ENCODE measurements at places on chromosomes 11 and 22.

- DNase-seq = no peak
Measured at GRCh38 chr11:110000031-110000502, 93.1 kb upstream of the ZC3H12C start.

DNA sequence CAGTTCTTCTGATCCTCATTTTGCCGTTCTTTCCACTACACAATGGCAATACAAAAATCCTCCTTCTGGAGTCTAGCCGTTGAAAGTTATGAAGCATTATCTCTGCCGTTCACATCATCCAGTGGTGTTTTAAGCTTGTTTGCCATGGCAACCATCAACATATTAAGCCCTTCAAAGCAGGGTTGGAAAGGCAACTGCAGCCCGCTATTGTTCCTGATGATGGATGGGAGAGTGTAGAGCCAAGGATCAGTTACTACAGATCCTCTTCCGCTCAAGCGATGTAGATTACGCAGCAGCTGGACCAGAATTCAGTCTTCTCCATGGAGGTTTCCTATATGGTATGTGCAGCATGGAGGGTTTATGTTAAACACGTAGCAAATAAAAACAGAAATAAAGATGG lies 352.7 kb downstream of the NTM start:
- no peak for DNase-seq

GRCh38 chr11:45885921-45886721 lies 670 bp downstream of the MAPK8IP1 start:
- DNase-seq = no peak

GRCh38 chr22:35148866-35149548 lies 83.0 kb downstream of the ISX start:
- no peak for DNase-seq

DNA sequence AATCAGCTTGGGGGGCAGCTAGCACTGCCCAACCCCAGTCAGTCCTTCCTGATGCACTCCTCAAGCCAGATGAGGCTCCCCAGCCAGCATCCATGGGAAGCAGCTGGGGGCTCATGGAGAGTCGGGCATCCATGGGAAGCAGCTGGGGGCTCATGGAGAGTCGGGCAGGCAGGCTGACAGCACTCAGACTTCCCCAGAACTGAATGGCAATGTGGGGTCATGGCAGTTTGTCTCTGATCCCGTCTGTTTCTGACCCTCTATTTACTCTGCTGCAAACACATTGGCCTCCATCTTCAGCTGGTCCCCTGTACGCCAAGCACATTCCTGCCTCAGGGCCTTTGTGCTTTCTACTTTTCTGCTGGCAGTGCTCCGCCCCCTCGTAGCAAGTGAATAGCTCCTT lies 314.8 kb downstream of the NTM start:
- no peak for DNase-seq

DNA sequence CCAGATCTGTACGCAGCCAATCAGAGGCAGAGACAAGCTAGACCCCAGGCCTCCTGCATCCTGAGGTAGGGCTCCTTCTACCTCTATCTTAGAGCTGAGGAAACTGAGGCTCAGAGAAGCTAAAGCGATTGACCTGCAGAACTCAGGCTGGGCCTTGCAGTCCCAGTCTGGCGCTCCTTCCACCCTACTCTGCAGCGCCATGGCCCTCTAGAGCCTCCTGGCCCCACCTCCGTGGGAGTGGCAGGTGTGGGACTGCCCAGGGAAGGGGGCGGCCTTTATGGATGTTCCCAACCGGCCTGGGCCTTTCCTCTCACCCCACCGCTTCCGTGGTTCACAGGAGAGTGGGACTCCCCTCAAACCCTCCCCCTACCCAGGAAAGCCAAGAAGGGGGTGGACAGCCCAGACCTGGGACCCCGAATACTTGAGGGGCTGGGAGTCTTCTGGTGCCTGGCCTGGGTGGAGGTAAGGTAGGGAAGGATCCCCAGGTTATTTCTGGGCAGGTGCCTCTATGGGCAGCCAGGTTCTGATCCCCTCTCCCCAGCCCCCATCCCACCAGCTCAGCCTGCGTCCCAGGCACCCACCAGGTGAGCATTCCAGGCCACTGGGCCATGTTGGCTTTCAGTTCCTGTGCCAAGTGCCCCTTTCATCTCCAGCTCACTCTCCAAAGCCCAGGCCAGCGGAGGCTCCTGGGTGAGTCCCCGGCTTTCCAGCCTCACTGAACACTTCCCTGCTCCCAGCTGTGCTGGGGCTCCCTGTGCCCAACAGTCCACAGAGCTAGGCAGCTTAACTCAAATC lies 3.0 kb downstream of the WNT11 start:
- no peak for DNase-seq

DNA sequence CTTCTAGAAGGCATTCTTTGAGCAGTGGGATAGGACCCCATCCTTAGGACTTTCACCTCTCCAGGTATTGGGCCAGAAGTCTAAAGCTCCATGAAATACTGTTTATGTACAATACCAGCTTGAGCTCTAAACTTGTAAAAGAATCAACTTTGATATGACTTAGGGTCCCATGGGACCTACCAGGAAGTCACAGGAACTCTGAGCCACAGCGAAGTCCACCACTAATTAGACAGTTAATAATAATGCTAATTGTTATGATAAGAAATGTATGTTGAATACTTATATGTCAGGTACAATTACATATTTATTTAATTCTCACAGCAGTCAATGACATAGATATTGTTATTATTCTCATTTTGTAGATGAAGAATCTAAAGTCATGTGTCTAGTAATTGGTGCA lies 35.3 kb downstream of the STIM1 start:
- no peak for DNase-seq

- no peak for DNase-seq
Measured at GRCh38 chr11:113531575-113532451, 56.6 kb upstream of the DRD2 start.

DNA sequence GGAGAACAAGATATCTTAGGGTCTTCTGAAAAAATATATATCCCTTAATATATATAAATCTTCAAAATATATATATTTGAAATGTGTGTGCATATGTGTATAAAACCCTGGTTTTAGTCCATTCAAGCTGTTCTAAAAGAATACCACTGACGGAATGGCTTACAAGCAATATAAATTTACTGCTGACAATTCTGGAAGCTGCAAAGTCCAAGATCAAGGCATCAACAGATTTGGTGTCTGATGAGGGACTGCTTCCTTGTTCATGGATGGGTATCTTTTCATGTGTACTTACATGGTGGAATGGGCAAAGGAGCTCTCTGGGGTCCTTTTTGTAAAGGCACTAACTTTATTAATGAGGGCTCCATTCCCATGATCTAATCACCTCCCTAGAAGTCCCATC lies 6.8 kb downstream of the NXPE2 start:
- DNase-seq = no peak

- no peak for DNase-seq
Measured at GRCh38 chr22:18022876-18023275, 1.5 kb downstream of the MICAL3 start.

GRCh38 chr11:5738431-5738830 lies 2.2 kb downstream of the OR56B1 start:
- DNase-seq = no peak

DNA sequence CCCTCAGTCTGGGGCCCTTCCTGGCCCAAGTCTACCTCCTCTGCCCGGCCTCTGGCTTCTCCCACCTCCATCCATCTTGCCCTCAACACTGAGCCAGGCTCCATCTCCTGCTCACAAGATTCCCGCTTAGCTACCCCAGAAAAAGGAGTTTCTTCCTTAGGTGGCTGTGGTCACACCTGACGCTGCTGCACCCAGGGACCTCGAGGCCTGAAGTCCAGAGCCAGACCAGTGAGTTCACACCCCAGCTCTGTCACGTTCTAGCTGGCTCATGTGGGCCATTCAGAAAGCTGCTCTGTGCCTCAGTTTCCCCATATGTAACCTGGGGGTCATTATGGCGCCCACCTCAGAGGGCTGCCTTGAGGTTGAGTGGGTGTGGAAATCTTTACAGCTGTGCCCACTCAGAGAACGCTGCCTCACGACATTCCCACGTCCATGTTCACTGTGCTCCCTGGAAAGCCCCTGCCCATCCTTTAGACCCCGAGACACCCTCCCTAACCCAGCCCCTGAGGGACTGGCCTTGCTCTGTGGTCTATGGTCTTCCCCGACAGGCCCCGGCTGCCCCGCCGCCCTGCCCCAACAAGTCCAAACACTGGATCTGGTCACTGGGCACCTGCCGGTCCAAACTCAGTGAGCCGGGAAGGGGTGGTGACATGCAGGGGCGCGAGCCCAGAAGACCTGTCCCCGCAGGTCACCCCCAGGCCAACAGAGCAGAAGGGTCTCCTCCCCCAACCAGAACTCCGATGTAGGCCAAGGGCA lies 9.8 kb downstream of the PLXNB2 start:
- no peak for DNase-seq

DNA sequence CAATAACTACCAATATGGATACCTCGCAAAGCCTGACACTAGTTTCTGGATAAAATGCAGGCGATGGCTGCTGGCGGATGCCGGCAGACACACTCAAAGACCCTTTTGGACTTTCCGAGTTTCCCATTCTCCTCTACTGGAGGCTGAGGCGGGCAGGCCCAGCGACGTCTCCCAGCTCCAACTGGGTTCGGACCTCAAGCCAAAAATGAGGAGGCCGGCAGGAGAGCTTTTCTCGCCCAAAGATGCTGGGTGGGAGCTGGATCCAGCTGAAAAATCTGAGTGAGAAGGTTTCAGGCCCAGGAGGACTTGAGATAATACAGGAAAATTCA lies 428 bp upstream of the FEZ1 start:
- no peak for DNase-seq

DNA sequence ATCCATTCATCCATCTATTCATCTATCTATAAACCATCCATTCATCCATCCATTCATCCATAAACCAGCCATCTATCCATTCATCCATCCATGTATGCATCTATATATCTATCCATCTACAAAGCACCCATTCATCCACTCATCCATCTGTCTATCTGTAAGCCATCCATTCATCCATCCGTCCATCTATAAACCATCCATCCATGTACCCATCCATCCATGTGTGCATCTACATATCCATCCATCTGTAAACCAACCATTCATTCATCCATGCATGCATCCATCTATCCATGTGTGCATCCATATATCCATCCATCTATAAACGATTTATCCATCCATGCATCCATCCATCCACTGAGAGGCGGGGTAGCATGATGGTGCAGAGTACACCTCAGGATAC lies 58.4 kb downstream of the MPPED1 start:
- DNase-seq = no peak

DNA sequence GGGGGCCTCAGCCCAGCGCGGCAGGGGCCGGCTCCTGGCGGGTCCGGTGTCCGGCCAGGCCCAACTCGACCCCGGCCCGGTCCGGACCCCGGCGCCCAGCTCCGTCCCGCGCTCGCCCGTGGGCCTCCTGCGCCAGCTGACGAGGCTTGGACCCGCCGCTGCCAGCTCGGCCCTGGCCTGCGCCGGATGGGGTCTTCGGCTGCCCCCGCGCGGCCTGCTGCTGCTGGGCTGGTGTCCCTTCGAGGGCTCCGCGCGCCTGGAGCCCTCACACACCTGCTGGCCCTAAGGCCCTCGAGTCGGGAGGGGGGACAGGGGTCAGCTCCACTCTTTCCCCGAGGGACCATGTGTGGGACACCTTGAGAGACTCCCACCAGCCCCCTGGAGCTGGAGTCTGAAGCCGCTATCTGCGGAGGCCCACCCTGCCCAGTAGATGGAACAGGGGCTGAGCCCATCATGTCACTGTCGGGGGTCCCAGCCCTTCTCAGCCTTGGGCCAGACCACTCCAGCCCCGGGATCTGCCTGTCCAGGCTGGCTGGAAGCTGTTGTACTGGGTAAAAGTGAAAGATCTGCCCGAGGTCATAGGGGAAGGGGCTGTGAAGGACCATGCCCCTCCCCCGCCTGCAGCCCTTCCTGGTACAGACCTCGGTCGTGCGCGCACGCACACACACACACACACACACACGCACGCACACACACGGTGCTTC lies 768 bp upstream of the CDKN1C start:
- no peak for DNase-seq

GRCh38 chr11:45933131-45933831 lies 10.8 kb downstream of the LARGE2 start:
- no peak for DNase-seq

DNA sequence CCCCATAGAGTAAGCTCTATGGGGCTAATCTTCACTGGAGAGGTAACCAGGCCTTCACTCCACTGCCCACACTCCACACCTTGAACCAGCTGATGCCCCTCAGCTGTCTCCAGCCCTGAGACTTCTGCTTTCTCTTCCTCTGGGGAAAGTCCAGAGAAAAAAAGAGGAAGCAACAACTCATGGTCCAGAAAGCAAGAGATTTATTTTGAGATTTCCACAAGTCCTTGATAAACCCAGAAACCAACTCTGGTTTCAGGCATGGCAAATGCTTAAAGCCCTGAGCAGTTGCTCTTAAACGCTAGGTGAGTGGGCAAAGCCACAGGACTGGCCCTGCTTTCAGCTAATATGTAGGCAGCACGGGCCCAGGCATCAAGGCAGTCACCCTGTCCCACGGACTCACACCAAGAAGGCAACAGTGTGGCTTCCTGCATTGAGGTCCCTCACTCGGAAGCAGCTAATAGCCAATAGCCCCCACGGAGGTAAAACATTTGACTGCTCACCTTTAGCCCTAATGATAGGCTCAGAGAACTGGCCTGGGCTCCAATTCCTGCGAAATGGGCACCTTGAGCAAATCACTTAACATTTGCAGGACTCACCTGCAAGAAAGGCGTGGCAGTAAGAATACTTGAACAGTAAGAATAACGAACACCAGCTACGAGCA lies 4.3 kb downstream of the CYB561A3 start:
- peak; percentile 17 for DNase-seq

DNA sequence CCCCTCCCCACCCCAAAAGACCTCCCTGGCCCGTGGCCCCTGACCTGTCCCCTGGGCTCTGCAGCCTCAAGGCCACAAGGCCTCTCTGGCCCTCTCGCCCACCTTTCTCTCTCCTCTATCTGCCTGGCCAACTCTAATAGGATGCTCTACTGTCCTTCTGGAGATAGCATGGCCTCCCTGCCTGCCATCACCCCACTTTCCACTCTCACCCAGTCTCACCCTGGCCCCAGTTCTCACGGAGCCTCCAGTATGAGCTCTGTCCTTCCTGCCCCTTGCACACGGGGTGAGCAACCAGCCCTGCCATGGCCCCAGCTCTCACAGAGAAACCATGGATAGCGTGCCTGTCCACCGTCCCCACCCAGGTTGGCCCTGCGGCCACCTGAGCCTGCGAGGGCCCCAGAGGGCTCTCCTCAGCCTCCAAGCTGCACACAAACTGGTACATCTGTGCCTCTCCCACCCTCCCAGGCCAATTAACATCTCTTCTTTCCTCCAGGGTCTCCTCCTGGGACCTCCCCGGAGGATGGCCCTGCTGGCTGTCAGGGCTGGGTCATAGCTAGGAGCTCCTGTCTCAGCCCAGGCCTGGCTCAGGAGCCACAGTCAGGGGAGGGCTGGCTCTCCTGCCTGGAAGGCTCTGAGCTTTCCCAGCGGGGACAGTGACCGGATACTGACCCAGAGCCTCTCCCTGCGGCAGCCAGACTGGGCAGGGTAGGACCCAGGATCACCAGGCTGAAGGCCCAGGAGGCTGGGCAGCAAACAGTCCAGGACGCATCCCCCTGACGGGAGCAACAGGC lies 22.3 kb downstream of the RTN4R start:
- no peak for DNase-seq

- no peak for DNase-seq
Measured at GRCh38 chr22:46619830-46620501, at the start of gene GRAMD4. TSS of gene GRAMD4 (plus strand) at chr22:46620386. CDS start at chr22:46626800, 6,414 bp downstream.

Measured in bone marrow (tissue), 2 donors.